GM12865 (cell line): ENCODE measurements at places on chromosomes 6 and 20.
A peak's percentile ranks its signal among the peaks of the same experiment; 100 is the strongest.

GRCh38 chr6:17224056-17224455 lies 57.1 kb upstream of the RBM24 start:
- no peak for DNase-seq

DNA sequence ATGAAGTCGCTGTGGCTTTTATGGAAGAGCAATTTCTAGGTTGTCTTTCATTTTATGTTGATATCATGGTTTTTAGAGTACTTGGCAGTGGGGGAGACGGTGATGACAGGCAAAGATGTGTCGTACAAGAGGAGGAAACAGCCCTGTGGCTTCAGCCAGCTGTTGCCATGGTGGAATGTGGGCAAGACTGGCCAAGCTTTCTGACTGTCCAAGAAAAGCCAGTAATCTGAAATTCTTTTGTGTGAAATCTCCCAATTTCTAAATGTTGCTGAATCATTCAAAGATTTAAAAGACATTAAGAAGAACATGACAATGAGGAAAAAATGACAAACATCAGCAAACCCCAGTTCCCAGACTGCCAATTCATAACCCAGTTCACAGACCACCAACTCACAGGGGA lies 23.1 kb downstream of the PFDN4 start:
- DNase-seq = no peak

GRCh38 chr20:3887876-3888620 lies 1.1 kb upstream of the PANK2 start:
- peak; percentile 37 for DNase-seq

- peak; percentile 69 for DNase-seq
Observed at GRCh38 chr20:45934046-45934585, 367 bp upstream of the PCIF1 start.

GRCh38 chr20:23753194-23753548 lies 2.4 kb upstream of the CST1 start:
- DNase-seq = no peak

DNA sequence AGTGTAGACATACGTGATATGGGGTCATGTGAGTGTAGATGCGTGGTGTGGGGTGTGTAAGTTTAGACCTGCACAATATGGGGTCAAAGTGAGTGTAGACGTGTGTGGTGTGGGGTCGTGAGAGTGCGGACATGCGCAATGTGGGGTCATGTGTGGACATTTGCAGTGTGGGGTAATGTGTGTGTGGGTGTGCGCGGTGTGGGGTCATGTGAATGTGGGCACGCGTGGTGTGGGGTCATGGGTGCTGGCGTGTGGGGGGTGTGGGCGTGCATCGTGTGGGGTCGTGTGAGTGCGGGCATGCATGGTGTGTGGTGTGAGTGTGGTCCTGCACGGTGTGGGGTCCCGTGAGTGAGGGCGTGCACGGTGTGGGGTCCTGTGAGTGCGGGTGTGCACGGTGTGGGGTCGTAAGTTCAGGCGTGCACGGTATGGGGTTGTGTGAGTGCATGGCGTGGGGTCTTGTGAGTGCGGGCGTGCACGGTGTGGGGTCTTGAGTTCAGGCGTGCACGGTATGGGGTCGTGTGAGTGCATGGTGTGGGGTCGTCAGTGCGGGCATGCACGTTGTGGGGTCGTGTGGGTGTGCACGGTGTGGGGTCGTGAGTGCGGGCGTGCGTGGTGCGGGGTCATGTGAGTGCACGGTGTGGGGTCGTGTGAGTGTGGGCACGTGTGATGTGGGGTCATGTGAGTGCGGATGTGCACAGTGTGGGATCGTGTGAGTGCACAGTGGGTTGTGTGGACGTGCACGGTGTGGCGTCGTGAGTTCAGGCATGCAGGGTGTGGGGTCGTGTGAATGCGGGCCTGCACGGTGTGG lies 14.3 kb downstream of the PCMTD2 start:
- DNase-seq = no peak

- no peak for DNase-seq
Observed at GRCh38 chr20:40802886-40803285, 113.8 kb upstream of the MAFB start.

GRCh38 chr20:19070681-19071445 lies 141.6 kb upstream of the SLC24A3 start:
- DNase-seq = peak; percentile 70

DNA sequence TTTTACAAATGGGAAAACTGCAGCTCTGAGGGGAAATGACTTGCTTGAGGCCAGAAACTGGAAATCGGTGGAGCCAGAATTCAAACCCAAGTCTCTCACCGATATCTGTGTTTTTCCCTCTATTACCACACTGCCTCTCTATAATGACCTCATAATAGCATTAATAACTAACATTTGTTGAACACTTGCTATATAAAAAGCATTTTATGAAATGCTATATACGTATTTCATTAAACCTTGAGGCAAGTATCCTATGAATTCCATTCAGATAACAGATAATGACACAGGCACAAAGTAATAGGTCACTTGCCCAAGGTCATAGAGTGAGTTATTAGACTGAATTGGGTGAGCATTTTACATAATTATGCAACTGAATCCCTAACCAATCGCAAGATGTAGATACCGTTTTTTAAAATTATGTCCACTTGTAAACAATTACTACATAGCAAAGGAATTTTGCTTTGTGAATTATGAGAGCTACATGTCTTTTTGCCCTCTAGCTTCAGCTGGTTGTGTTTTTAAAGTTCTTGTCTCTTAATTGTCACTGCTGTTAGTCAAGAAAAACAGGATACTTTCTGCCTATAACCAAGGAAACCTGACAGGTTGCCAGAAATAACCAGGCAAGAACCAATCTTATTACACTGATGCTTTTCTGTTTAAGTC lies 4.7 kb downstream of the DSN1 start:
- no peak for DNase-seq
